ENCODE measurements at places on chromosomes 5 and 9.

DNA sequence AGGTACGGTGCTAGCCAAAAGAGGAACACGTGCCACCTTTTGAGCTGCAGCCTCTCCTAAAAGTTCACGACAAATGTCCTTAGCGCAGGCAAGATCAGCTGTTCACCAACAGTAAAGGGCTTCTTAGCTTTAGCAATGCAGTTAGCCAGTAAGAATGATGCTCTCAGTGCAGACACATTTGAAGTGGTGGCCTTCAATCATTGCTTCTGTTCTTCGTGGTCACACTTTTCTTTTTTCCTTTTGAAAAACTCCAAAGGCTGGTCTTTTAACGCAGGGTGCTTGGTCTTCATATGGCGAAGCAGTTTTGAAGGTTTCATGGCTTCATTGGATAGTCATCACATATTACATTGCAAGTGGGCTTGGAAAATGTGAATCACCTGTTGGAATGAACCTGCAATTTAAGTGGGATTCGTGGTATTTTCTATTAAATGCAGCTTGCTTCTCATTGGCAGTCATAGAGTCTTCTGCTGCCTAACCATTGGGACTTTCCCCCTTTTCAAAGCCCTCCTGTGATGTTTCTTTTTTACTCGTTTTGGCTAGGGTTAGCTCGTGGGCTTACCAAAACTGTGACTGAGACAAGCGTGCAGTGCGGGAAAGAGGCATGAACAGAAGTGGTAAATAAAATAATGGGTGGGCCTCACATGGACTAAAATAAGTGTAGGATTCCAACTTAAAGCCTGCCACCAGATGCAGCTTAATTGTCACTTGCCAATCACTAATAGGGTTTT lies 100.9 kb downstream of the MRPL36 start:
- DNase-seq: no peak

- peak; percentile 53 for DNase-seq
Measured at GRCh38 chr5:1594357-1595106, 70.8 kb upstream of the LPCAT1 start.

GRCh38 chr5:147361441-147362175 lies 126.8 kb downstream of the STK32A start:
- no peak for DNase-seq

- no peak for DNase-seq
Measured at GRCh38 chr9:116466271-116467235, 220.6 kb upstream of the TRIM32 start.

DNA sequence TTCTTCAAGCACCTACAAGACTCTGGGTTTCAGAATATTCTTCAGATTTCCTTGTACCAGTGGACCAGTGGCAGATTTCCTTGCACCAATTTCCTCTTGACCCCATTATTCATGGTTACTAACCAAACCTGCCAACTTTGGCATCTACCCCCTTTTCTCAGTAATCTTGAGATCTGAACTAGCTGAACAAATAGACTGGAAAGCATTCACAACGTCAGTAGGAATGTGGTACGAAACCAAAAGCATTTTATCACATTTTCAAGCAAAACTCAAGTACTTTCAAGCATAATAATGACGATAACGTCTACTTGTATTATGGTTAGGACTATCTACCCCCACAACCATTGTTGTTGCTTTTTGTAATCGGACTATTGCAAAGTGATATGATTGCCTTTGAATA lies 1217.3 kb downstream of the PTPRD start:
- DNase-seq: no peak

- peak; percentile 26 for DNase-seq
Measured at GRCh38 chr9:89522261-89522958, 24.5 kb upstream of the SEMA4D start.

Measured in stimulated activated CD4-positive, alpha-beta T cell treated with anti-CD3 and anti-CD28 coated beads, Interleukin-15, amount 100 ng/mL, for 1 hour (primary cell).